Activated CD4-positive, alpha-beta memory T cell treated with anti-CD3 and anti-CD28 coated beads, Interleukin-2, amount 10 ng/mL, durations not matched to agents 7 days and 5 days (primary cell): ENCODE measurements at places on chromosomes 11 and 22.

GRCh38 chr22:20591295-20591645, 83.9 kb downstream of the MED15 start:
- no peak for DNase-seq

- no peak for DNase-seq
Observed at GRCh38 chr11:8020244-8020597, 33.1 kb downstream of the EIF3F start.

- DNase-seq: no peak
Observed at GRCh38 chr11:86515297-86516094, 140.8 kb downstream of the CCDC81 start.

GRCh38 chr22:44442851-44443595, 55.0 kb downstream of the RTL6 start:
- no peak for DNase-seq

DNA sequence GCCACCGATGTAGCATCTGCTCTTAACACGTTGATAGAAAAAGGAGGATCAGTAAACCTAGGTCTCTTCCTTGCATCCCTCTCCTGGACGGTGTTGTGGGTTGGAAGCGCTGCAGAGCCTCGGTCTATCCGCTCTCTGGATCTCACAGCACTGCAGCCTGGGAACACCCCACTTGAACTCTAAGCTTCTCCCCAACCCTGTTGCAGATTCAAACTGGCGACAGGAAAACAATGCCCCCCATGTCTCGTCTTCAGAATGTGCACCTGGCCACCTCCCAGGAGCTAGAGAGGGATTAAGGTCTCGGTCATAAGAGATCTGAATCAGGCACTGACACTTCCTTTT, 454 bp downstream of the TMEM218 start:
- no peak for DNase-seq

- no peak for DNase-seq
Observed at GRCh38 chr11:34405079-34405858, 33.5 kb upstream of the CAT start.
